NCI-H1092 treated with DMSO at 0.1 percent for 48 hours (cell line): ENCODE measurements at places on chromosomes 11 and 22.

GRCh38 chr11:127275774-127276173 lies 275.2 kb upstream of the KIRREL3 start:
- DNase-seq: no peak

GRCh38 chr22:19696504-19697276 lies 17.6 kb upstream of the SEPTIN5 start:
- DNase-seq: no peak

DNA sequence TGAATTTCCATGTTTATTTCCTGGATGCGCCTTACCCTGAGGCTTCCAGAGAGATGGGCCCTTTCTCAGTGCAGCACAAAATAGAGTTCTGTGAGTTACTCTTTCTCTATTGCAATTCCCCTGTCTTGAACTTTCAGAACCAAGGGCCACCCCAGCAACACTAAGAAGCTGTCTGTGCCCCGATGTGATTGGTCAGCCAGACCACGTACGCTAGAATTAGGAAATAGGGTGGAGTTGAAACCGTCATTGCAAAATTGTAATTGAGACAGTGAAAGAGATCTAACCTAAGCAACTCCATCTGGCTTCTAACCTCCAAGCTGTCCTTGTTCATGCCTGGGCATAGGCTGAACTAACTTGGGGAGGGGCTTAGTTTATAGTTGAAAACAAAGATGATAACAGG lies 981.3 kb downstream of the OPCML start:
- DNase-seq: no peak

DNA sequence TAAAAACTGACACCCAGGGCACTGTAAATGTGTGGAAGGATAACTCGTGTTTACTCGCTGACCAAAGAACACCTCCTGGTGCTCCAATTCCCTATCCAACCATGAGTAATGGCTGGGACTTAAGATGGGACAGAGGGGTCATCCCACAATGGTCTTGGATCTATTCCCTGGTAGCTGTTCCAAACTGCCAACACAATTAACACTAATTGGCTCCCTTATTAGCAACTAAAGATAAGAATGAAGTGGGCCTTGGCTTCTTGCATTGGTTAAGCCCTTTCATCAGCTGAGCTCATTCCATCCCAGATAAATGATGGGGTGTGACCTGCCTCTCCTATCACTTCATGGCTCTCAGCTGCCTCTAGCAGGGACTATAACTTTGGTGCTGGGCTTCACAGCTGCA lies 1.5 kb upstream of the SIK3 start:
- DNase-seq: no peak

- DNase-seq: no peak
Observed at GRCh38 chr11:66849501-66850234, 6.4 kb downstream of the RCE1 start.

- no peak for DNase-seq
Observed at GRCh38 chr11:35260342-35260985, 121.5 kb downstream of the CD44 start.

- no peak for DNase-seq
Observed at GRCh38 chr22:50032941-50033601, 20.5 kb upstream of the IL17REL start.
